ENCODE measurements at places on chromosomes 1 and 21. TPM values are rescaled to one million over a fixed set of nuclear protein-coding genes. Genes with fewer than 3 reads are reported as not detected.

The CLIC6 gene
- not detected for total RNA-seq

The CELA3B gene
- total RNA-seq, result not detected

The CYP4A11 gene
- not detected for total RNA-seq

The OR14K1 gene
- total RNA-seq, result not detected

The PGLYRP4 gene
- total RNA-seq, result not detected

The LCE6A gene
- total RNA-seq, result not detected

The CDC42BPA gene
- total RNA-seq, result 3.1 TPM

The FOXD2 gene
- 0.68 TPM for total RNA-seq

The WDR64 gene
- total RNA-seq, result not detected

The ADAMTS5 gene
- total RNA-seq, result not detected

The GSTM5 gene
- total RNA-seq, result not detected

The TNFRSF8 gene
- total RNA-seq, result 34.3 TPM

The KIRREL1 gene
- total RNA-seq, result not detected

The KRTAP13-2 gene
- total RNA-seq, result not detected
